NCI-H524 (cell line): ENCODE measurements at places on chromosomes 4 and X.

DNA sequence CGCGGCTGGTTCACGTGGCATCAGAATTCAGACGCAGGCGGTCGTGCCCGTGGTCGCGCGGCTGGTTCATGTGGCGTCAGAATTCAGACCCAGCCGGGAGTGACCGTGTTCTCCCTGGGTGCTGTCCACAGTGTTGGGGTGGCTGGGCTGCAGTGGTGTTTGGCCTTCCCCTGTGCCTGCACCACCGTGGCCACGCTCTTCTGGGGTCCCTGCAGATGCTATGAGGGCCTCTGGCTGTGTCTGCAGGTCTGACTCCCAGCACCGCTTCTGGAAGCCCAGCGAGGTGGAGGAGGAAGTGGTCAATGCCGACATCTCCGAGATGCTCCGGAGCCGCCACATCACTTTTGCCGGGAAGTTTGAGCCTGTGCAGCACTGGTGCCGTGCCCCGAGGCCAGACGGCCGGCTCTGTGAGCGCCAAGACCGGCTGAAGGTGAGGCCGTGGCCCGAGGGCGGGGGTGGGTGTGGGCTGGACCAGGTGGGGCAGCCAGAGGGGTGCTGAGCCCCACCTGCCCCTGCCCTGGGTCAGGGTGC is 26.4 kb downstream of the NKX1-1 start:
- no peak for DNase-seq

- no peak for DNase-seq
Measured at GRCh38 chr4:48518143-48518542, 28.1 kb downstream of the ZAR1 start.

GRCh38 chr4:154743683-154744340 is at the start of gene LRAT:
Gene LRAT (plus strand): TSS chr4:154744000. CDS start chr4:154744327, 327 bp downstream.
- no peak for DNase-seq

DNA sequence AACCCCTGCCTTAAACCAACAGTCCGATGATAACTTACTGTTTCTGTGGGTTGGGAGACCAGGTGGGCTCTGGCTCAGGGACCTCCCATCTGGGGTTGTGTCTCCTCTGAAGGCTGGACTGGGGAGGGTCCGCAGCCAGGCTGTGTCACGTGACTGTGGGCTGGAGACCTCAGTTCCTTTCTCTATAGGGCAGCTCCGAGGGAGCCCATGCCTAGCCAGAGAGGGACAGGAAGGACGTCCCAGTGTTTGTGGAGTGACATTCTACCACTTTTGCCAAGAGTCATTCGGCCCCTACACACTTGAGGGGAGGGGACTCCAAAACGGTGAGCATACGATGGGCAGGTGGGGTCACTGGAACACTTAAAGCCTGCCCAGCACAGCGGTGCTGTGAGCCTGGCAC is 4.5 kb downstream of the PCGF3 start:
- DNase-seq, result no peak

GRCh38 chr4:70619288-70619687 is 9.3 kb upstream of the ENAM start:
- DNase-seq, result no peak
